Activated T-helper 17 cell treated with anti-CD3 and anti-CD28 coated beads, Interleukin-2, amount 50 U/mL, for 72 hours (primary cell): ENCODE measurements at places on chromosomes 13 and 19.

DNA sequence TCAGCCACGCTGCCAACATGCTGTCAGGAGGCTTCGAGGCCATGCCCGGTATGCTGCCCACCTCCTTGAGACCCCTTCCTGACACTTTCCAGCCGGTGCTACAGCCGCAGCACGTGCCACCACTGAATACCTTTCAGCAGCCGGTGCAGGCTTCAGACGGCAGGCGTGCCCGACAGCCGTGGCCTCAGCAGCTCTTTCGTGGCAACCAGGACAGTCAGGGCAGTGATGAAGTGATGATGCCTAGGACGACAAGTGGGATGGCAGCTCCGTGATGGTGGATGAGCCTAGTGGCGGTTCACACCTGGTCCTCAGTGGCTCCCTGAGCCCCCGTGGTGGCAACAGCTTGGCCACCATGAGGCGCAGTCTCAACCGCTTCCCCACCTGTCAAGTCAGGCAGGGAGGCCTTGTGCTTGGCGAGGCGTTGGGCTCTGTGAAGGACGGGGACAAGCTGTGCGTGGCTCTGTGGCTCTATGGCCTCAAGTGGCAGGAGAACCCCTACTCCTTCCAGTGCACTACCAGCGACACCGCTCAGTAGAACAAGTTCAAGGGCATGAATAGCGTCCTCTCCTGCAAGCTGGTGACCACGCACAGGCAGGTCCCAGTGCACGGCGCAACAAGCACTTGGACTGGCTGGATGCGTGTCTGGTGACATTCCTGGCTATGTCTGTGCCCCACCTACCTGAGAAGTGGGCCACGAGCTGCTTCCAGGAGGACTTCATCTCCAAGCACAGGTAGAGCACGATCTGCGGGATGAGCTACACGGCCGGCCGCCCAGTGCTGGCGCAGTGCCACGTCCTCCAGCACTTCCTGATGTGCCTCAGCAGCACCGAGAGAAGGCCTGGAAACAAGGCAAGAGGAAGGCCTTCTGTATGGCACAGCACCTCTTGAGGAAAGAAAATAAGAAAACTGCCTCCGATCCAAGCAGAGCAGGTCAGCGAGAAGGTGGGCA lies 18.2 kb upstream of the ZNF14 start:
- no peak for ATAC-seq

DNA sequence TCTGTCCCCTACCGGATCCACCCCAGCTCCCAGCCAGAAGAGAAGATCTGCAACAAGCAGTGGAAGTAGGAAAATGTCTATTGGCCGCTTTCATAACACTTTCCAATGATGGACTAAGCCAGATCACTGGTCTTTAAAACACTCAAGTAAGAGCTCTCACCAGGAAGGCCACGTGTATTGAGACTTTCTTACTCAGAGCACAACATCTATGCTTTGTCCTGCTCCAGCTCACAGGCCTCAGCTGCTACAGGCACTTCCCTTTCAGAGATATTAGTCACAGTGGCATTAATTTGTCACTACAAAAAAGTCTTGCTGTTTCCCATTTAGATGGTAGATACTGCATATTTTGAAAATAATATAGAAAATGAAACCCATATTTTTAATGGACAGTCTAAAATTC lies 164.2 kb downstream of the ABCC4 start:
- peak; percentile 65 for ATAC-seq

- ATAC-seq = no peak
Measured at GRCh38 chr19:45527731-45528130, 20.5 kb downstream of the VASP start.

DNA sequence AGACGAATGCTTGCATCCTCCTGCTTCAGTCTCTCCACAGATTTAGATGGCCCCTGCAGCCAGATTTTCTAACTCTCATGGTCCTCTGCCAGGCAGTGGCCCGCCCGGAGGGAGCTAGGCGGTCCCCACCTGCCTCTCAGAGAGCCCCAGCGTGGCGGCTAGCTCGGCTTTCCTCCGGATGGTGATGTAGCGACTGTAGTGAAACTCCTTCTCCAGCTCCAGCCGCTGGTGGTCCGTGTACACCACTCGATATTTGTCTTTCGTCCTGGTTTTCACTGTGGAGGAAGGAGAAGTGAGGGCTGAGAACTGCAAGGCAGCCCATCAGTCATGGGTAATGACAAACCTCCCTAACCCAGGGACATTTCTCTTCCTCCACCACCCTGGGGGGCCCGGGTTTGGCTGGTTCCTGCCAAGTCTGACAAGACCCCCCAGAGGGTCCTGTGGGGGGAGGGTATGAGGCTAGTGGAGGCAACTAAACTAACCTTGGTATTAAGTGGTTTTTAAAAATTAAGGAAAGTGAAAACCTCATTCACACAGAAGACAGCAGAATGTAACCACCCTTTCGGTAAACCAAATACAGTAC lies 4.3 kb downstream of the CDX2 start:
- ATAC-seq = no peak

DNA sequence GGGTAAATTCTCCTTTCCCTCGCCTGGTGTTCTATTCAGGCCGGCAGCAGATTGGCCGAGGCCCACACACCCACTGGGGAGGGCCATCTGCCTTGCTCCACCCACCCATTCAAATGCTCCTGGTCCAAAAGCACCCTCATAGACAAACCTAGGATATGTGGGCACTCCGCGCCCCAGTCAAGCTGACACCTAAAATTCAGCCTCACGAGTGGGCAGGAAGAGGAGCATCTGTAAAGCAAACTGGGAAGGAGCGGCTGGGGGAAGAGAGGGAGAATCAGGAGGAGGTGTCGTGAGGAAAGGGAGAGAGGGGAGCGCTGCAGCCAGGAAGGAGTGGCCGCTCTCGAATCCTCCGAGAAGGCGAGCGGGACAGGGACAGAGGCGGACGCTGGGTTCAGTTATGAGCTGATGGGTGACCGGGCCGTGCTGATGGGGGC lies 136.9 kb downstream of the USP12 start:
- ATAC-seq = no peak

- no peak for ATAC-seq
Measured at GRCh38 chr13:94243551-94243950, 235.9 kb downstream of the DCT start.

- ATAC-seq = no peak
Measured at GRCh38 chr13:114164053-114164452, 15.0 kb upstream of the CFAP97D2 start.
